ENCODE measurements at places on chromosomes 5 and 9.

DNA sequence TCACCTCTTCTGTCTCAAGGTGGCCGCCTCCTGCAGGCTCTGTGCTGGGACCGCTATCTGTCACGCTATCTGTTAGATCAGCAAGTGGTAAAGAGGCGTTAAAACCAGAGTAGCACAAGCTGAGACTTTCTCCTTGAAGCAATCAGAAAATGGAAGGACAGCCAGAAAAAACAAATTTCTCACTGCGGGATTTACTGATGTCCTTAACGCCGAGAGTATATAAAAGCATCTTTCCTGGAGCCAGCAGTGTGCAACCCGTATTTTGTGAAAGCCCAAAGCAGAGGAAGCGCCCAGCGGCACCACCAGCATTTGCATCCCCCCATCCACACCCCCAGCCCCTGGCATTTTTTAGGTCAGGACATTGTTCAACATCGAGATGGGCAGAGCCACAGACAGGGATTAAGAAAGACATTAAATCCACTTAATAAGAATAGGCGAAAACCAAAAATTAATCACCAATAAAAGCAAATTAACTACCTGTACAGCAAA lies 48.6 kb downstream of the DUSP1 start:
- DNase-seq = no peak

DNA sequence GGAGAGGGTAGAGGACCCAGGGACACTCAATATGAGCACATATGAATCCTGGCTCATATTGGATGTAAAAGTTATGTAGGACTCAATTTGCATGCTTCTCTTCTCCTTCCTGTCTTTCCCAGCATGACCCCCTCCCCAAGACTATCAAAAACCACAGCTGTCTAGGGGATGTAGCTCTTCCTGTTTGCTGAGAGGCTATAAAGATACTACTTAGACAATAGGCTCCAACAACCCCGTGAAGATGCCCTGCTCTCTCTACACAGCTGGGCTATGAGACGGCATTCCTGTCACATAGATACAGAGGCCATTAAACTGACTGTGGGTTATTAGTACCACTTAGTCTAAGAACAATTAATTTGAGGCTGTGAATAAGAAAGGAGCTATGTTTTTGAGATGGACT lies 56.5 kb upstream of the PCSK1 start:
- DNase-seq = no peak

DNA sequence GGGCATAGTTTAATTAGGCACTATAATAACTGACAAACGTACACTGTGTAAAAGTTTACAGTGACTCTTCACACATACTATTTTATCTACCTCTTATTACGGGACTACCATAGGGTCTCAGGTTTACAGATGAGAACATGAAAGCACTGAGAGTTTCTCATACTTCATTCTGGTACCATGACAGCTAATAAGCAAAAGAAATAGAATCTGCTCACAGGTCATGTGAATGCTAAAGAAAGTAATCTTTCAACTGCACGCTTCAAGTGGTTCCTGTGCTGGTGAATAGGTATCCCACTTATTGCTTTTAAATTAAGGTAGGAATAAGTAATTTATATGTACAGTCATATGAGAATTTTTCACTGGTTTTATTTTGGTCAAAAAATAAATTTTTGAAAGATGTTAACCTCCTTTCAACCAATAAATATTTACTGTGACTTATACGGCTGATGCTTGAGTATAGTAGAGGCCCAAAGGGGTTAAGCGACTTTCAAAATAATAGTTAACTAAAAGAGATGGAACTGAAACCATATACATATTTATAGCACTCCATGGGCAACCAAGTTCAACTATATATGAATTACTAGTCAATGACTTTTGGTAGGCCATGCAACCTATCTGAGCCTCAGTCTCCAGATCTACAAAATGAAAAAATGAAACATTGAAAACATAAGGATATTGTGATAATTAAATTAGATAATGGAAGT lies 8.1 kb downstream of the CDKN2A start:
- DNase-seq = no peak

DNA sequence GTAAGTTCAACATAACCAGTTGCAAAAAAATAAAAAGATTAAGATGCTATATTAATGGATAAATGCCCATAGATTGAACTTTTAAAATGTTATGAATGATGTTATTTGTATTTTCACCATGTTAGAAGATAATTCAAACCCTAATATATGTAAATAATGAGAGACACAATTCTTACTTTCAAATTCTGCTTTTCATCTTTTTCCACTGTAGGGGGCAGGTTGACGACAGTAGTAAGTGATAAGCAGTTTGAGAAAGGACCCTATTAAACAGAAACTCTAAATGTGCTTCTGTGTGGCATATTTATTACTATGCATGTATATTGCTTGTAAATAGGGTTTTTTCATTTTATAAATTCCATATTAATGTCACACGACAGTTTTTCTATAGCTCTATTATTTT lies 591.1 kb downstream of the SEMA5A start:
- no peak for DNase-seq

GRCh38 chr5:169081000-169081724 lies 219.8 kb downstream of the SLIT3 start:
- no peak for DNase-seq

DNA sequence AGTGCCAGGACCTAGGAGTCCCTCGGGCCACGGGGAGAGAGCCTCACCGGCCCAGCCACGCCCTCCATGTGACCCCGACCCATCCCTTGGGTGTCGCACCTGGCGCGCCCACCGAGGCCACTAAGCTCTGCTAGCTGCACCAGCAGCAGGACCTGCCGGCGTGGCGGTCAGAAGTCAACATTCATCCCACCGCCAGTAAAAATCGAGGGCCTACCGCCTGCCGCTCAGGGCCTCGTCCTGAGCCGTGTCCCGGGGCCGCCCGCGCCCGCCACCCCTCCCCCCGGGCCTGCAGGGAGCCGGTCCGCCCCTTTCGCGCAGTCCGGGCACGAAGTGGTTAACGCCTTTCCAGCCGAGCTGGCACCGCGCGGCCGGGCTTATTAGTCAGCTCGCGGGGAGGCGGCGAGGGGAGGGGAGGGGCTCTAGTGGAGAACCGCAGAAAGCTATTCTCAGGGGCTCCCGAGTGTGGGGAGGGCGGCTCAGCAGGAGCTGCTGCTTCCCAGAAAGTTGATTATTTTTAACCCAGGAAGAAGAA lies 124.4 kb downstream of the C9orf50 start:
- DNase-seq = no peak

- no peak for DNase-seq
These were observed 17.7 kb upstream of the GALNT10 start for GRCh38 chr5:154172785-154173184.

GRCh38 chr5:174825587-174825986 lies 101.2 kb downstream of the MSX2 start:
- no peak for DNase-seq

GRCh38 chr9:126611193-126611591 lies 2.5 kb upstream of the LMX1B start:
- DNase-seq = no peak

DNA sequence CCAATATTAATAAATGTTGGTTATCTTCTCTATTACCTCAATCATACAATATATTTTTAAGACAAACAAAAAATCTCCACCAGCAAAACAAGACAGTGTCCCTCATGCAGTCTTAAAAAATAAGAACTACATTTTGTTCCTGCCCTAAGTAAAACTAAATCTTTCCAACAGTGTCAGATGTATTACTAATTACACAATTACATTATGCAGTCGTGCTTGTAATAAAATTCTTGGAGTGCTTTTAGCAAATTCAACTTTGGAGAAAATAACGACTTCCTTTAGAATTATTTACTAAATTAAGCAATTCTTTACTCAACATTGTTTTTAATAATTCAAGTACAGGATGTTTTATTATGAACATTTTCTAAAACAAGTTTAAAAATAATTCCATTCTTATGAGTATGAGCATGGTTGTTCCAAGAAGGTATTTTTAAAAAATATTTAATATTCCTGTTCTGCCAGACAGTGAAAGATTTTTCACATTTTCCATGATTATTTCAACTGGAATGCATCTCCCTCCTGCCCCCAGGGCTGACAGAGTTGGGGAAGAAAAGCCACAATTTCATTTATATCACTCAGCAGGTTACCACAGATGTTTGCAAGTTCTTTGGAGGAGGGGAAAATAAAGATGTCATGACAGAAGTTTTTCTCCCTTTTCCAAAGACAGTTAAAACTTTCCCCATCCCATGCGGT lies 137.9 kb downstream of the FAM114A2 start:
- no peak for DNase-seq

GRCh38 chr5:180487556-180487955 lies 6.6 kb upstream of the CNOT6 start:
- DNase-seq = no peak

GRCh38 chr5:33857037-33857436 lies 34.8 kb downstream of the ADAMTS12 start:
- no peak for DNase-seq

- DNase-seq = no peak
These were observed 16.5 kb upstream of the NRARP start for GRCh38 chr9:137318602-137319001.

DNA sequence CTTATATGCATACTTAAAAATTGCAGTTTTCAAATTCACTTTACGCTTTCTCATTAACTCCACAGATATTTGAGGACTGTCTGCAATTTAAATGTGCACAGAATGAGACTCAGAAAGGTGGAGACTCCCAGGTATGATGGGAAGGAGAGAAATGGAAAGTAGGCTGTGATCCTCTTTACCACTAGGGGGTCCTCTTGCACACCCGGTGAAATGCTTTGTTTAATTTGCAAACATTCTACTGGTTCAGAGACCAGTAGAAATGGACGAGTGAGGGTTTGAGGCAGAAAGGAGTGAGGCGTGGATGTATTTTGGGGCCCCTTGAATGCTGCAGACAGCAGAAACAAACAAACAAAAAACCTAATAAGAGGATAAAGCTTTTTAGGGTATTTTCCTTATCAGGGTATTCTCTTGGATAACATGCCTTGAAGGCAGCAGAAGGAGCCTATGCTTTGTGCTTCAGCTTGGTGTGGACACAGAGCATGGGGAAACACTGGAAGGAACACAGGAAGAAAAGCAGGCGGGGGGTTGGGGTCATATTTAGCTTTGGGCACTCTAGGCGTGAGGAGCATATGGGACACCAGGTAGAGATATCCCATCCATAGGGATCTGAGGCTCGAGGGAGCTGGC lies 410.1 kb downstream of the DMRT2 start:
- peak; percentile 14 for DNase-seq

- DNase-seq = no peak
These were observed 68.9 kb upstream of the LPAR1 start for GRCh38 chr9:111107141-111107540.

- no peak for DNase-seq
These were observed 50.9 kb downstream of the GPR107 start for GRCh38 chr9:130104491-130105193.

GRCh38 chr5:116389601-116390000 lies 185.0 kb downstream of the SEMA6A start:
- DNase-seq = no peak

DNA sequence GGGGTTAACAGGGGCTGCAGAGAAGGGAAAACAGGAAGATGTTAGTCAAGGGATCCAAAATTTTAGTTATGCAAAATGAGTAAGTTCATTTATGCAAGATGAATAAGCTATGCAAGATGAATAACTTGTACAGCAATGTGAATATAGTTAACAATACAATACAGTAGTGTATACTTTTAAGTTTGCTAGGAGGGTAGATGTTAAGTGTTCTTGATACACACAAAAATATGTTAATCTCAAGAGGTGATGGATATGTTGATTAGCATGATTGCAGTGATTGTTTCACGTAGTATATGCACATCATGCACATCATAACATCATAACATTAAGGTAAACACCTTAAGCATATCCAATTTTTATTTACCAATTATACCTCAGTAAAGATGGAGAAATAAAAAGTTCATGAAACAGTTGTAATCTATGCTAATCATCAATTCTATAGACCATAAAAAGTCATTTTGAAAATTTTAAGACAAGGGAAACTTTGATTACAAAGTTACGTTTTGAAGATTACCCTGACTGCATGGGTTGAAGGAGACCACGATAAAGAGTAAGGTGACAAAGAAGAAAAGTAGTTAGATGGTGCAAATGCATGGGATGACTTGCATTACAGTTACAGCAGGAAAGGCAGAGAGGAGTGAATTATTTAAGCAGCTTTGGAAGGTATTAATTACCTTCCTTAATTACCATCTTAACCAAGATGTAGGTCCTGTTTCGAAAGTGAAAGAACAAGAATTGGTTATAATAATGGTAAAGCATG lies 31.4 kb downstream of the FAM174A start:
- no peak for DNase-seq

- no peak for DNase-seq
These were observed 15.3 kb downstream of the PLPP7 start for GRCh38 chr9:131304676-131305355.

DNA sequence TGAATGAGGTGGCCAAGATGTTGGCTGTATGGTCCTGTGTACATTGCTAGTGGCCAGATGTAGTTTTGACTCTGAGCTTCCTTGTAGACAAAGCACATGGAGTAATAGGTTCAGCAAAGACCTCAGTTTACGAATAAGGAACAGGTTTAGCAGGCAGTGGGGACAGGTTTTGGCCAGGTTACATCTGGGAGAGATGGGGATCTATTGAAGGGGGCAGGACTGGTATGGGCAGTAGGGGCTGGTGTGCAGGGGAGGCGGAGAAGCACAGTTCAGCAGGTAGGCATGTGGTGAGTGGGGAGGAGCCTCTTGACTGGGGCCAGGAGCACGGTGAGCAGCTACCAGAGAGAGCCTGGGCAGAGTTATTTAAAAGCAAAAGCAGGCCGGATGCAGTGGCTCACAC lies 67.3 kb downstream of the PDZD2 start:
- DNase-seq = no peak

DNA sequence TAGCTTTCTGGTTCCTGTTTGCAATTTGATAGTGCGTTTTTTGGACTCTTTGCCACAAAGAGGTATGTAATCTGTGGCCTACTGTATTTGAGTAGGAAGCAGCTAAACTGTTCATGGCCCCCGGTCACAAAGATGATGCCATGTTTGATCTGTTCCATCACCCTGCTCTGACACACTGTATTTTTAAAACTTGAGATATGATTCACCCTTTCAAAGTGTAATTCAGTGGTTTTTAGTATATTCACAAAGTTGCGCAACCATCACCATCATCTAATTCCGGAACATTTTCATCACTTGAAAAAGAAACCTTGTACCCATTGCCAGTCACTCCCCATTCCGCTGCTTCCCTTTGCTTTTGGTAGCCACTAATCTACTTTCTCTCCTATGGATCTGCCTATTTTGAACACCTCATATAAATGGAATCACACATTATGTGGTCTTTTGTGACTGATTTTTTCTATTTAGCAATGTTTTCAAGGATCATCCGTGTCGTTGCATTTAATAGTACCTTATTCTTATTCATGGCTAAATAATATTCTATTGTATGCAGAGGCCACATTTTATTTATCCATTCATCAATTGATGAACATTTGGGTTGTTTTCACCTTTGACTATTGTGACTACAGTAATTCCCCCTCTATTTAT lies 141.6 kb downstream of the NR3C1 start:
- no peak for DNase-seq

- DNase-seq = no peak
These were observed 1.7 kb downstream of the KIF4B start for GRCh38 chr5:155015239-155015638.
